ENCODE measurements at places on chromosomes 6 and 20. TPM values are rescaled to one million over a fixed set of nuclear protein-coding genes. Genes with fewer than 3 reads are reported as not detected.
A peak's percentile ranks its signal among the peaks of the same experiment; 100 is the strongest.

Gene GSTA1
- not detected for total RNA-seq

Gene JPH2
- total RNA-seq: 166 TPM

DNA sequence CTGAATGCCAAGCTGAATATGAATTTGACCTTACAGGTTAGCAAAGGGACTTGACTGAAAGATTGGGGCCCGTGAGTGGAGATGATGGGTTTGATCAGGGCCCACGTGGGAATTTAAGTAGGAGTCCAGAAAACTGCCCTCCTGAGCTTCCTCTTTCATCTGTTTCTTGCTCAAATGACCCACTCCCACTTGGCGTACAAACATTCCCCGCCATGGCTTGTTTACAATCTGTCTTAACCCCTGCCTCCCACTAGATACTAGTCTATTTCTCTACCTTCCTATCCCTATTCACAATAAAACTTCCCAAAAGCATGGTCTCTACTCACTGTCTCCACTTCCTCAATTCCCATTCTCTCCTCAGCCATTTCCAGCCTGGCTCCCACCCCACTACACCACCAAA, 9.4 kb downstream of the MMP9 start:
- no peaks in the 10 kb centered on the region for H3K36me3 ChIP-seq
- no peak overlapping the region for H3K27ac ChIP-seq
- peaks cover 89% of the 10 kb centered on the region for H3K27me3 ChIP-seq
- no peak for DNase-seq

DNA sequence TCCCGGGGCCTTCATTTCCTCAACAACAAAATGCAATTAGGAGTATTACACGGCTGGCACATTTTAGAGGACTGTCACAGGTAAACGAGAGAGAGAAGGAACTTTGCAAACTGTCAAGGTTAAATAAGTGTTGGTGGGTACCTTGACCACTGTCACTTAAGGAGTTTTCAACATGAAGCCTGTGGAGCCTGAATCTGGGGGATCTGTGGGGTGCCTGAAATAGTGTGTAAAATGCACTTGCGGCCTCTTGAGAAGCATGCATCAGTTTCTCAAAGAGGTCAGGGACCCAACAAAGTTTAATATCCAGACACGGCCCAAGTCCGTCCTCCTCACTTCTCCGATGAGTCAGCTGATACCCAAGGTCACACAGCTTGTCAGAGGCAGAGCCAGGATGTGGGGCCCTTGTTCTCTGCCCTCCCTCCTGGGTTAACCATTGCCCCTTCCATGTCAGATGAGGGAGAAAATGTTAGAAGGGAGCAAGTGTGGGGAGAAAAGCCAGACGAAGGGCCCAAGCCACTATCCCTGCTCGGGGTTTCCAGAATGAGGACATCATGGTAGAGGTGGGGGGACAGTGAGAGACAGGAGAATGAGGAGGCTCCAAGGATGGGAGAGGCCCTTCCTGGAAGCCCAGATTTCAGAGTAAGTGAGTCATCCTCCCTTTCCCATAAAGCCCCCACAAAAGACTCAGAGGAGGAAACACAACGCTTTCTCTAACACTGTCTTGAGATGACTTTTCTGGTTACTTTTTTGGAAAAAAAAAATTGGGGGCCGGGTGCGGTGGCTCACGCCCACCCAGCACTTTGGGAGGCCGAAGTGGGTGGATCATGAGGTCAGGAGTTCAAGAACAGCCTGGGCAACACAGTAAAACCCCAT, 42.2 kb downstream of the C6orf132 start:
- no peak for DNase-seq
- H3K27ac ChIP-seq: no peak overlapping the region
- H3K4me1 ChIP-seq: no peaks in the 10 kb centered on the region

- H3K4me3 ChIP-seq: no peak overlapping the region
- peaks cover 10% of the 10 kb centered on the region for H3K4me1 ChIP-seq
Measured at GRCh38 chr6:139602577-139602976, 228.1 kb upstream of the CITED2 start.

DNA sequence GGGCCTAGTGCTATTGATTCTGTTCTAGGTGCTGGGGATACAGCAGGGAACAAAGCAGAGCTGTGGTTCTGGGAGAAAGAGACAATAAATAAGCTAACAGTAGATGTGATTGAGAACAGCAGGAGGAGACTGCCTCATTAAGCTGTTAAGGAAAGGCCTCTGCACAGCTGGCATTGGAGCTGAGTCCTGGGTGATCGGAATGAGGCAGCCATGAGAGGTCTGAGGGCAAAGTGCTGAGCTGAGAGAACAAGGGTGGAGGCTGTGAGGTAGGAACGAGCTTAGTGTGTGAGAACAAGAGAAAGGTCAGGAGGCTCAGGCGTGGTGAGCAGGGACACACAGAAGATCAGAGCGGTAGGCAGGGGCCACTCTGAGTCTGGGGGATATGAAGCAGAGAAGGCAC, 18.3 kb downstream of the DDX27 start:
- peaks cover 94% of the 10 kb centered on the region for H3K36me3 ChIP-seq
- H3K4me1 ChIP-seq: no peaks in the 10 kb centered on the region
- H3K4me3 ChIP-seq: no peak overlapping the region
- no peaks in the 10 kb centered on the region for H3K27me3 ChIP-seq
- no peak overlapping the region for H3K27ac ChIP-seq

GRCh38 chr6:162226803-162227202, 500.8 kb downstream of the PRKN start:
- H3K4me3 ChIP-seq: no peak overlapping the region
- H3K36me3 ChIP-seq: no peaks in the 10 kb centered on the region
- peaks cover 16% of the 10 kb centered on the region for H3K4me1 ChIP-seq
- DNase-seq: no peak

DNA sequence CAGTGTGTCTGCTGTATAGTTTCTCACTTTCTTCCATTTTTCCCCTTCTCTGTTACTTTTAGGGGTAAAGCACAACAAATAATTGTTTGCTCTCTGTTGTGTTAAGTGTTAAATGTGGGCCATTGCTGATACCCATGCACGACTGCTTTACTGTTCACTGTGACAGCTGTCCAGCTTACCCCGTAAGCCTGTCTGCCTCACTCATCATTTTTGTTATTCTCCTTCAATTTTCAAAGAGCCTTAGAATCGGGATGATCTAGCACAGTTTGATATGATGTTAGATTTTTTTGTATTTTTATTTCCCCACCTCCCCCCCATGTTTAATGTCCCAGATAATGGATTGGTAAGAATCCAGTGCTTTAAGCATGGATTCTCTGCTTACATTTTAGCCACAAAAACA, 41.2 kb upstream of the MLIP start:
- no peaks in the 10 kb centered on the region for H3K27me3 ChIP-seq
- peaks cover 69% of the 10 kb centered on the region for H3K4me1 ChIP-seq

DNA sequence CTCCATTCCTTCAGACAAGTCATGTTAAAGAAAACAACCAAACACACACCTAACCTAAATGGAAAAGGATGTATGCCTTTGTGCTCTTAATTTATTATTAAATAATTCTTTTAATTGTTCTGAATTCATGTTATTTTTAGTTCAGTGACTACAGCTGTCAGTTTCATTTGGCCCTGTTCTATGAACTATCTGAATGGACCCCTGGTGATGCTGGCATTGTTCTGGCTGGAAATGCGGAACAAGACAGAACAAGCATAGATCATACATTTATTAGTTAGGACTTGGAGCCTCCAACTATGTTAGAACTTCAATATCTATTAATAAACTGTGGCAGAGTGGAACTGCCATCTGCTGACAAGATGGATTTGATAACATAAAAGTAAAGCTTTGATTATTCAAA, 5.7 kb downstream of the MAP3K7 start:
- H3K27ac ChIP-seq: no peak overlapping the region
- no peak for DNase-seq
- peaks cover 17% of the 10 kb centered on the region for H3K4me1 ChIP-seq

DNA sequence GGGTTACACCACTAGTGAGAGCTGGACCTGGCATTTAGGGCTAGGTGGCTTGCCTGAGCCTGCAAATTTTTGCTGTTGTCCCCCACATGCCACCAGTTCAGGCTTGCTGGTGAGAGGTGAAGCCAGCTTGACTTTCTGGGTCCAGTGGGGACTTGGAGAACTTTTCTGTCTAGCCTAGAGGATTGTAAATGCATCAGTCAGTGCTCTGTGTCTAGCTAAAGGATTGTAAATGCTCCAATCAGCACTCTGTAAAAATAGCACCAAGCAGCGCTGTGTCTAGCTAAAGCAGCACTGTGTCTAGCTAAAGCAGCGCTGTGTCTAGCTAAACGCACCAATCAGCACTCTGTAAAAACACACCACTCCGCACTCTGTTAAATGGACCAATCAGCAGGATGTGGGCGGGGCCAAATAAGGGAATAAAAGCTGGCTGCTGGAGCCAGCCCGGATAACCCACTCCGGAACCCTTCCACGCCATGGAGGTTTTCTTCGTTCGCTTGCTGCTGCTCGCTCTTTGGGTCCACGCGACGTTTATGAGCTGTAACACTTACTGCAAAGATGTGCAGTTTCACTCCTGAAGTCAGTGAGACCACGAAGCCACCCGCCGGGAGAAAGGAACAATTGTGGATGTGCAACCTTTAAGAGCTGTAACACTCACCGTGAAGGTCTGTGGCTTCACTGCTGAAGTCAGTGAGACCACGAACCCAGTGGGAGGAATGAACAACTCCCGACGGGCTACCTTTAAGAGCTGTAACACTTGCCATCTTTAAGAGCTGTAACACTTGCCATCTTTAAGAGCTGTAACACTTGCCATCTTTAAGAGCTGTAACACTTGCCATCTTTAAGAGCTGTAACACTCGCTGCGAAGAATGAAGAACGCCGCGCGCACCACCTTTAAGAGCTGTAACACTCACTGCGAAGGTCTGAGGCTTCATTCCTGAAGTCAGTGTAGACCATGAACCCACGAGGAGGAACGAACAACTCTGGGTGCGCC, 27.3 kb downstream of the GMPR start:
- no peak overlapping the region for H3K27ac ChIP-seq
- no peak for DNase-seq
- H3K4me1 ChIP-seq: no peaks in the 10 kb centered on the region
- H3K27me3 ChIP-seq: no peaks in the 10 kb centered on the region
- no peak overlapping the region for H3K4me3 ChIP-seq
- no peaks in the 10 kb centered on the region for H3K36me3 ChIP-seq

GRCh38 chr20:7497985-7498384, 442.3 kb downstream of the HAO1 start:
- H3K27ac ChIP-seq: no peak overlapping the region
- H3K27me3 ChIP-seq: no peaks in the 10 kb centered on the region
- no peak overlapping the region for H3K4me3 ChIP-seq
- no peak for DNase-seq
- H3K4me1 ChIP-seq: no peaks in the 10 kb centered on the region

GRCh38 chr20:9516234-9516871, 2.0 kb downstream of the LAMP5 start:
- peaks cover 45% of the 10 kb centered on the region for H3K27me3 ChIP-seq
- no peak for DNase-seq
- H3K4me1 ChIP-seq: peaks cover 23% of the 10 kb centered on the region
- no peaks in the 10 kb centered on the region for H3K36me3 ChIP-seq
- H3K4me3 ChIP-seq: no peak overlapping the region

- H3K27me3 ChIP-seq: no peaks in the 10 kb centered on the region
- H3K4me1 ChIP-seq: no peaks in the 10 kb centered on the region
- H3K27ac ChIP-seq: no peak overlapping the region
- H3K4me3 ChIP-seq: no peak overlapping the region
- DNase-seq: no peak
Measured at GRCh38 chr6:143621876-143622605, 55.7 kb upstream of the PHACTR2 start.

DNA sequence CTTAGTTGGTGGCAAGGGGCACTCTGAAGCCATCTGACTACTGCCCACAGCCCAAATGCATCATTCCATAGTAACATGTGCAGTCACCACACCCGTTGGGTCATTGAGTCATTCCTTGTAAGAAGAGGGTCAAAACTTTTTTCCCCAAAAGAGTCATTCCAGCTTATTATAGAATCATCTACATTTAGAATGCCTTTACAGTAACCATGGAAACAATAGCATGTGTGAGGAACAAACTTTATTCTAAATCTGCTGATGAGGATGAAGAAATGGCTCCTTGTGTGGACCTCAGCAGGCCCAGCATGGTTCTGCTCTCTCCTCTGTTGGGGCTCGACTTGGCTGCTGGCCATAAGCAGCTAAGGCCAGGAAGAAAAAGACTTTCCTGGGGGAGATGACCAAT, 111.2 kb upstream of the PTPRT start:
- H3K36me3 ChIP-seq: no peaks in the 10 kb centered on the region
- no peak overlapping the region for H3K4me3 ChIP-seq
- no peak for DNase-seq
- no peaks in the 10 kb centered on the region for H3K27me3 ChIP-seq
- H3K27ac ChIP-seq: no peak overlapping the region

DNA sequence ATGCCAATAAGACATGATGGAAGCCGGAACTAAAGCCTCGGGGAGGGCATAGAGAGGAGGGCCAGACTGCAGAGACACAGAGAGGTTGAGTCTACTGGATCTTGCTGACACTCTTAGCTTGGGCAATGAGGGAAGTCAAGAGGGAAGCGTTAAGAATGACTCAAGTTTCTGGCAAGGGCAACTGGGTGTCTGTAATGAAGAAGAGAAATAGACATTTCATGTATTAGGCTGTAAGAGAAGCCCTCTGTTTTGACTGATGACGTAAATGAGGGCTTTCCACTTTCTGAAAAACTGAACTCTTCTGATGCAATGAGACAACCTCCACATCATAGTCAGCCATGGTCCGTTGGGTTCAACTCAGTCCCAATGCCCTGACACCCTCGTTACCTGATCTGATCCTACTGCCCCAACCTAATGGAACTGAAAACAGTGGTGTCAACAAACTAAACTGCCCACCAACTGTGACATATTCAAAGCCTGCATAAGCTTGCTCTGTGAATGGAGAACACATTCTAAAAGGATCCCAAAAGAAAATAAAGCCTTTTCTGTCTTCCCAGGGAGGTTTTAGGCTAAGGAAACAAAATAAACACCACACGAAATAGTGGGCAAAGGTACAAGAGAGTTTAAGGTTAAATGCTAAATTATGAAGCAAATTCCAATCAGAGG, 45.8 kb upstream of the PNRC1 start:
- H3K36me3 ChIP-seq: no peaks in the 10 kb centered on the region
- H3K4me3 ChIP-seq: no peak overlapping the region
- no peak for DNase-seq
- H3K4me1 ChIP-seq: peaks cover 32% of the 10 kb centered on the region
- H3K27ac ChIP-seq: peak overlapping the region; percentile 75
- H3K27me3 ChIP-seq: no peaks in the 10 kb centered on the region
